Mesothelial cell of epicardium (in vitro differentiated cells): ENCODE measurements at places on chromosomes 6 and 20. TPM values are rescaled to one million over a fixed set of nuclear protein-coding genes. Genes with fewer than 3 reads are reported as not detected.

DNA sequence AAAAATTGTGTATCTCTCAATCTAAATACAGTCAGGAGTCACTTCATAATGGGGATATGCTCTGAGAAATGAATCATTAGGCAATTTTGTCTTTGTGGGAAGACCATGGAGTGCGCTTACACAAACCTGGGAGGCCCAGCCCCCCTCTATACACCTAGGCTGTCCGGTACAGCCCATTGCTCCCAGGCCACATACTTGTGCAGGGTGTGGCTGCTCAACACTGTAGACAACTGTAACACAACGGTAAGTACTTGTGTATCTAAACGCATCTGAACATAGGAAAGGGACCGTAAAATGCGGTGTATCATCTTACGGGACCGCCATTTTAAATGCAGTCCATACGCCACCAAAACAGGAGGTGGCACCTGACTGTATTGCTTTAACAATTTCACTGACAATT, 58.0 kb upstream of the FRMD1 start:
- no peak overlapping the region for H3K27ac ChIP-seq
- H3K4me3 ChIP-seq: no peak overlapping the region
- no peaks in the 10 kb centered on the region for H3K36me3 ChIP-seq
- H3K27me3 ChIP-seq: peaks cover 17% of the 10 kb centered on the region

CDH4 gene
- 1.1 to 1.7 TPM (median 1.6 TPM) in 3 replicates for total RNA-seq

- H3K27me3 ChIP-seq: no peaks in the 10 kb centered on the region
- no peak overlapping the region for H3K27ac ChIP-seq
- peaks cover 3% of the 10 kb centered on the region for H3K36me3 ChIP-seq
- DNase-seq: no peak
Observed at GRCh38 chr6:139030228-139030963, 1.9 kb downstream of the ABRACL start.

GRCh38 chr6:56400273-56400672, 152.9 kb upstream of the COL21A1 start:
- H3K4me1 ChIP-seq: peaks cover 14% of the 10 kb centered on the region
- H3K27me3 ChIP-seq: no peaks in the 10 kb centered on the region
- no peak overlapping the region for H3K27ac ChIP-seq
- no peak overlapping the region for H3K4me3 ChIP-seq
- no peak for DNase-seq

DNA sequence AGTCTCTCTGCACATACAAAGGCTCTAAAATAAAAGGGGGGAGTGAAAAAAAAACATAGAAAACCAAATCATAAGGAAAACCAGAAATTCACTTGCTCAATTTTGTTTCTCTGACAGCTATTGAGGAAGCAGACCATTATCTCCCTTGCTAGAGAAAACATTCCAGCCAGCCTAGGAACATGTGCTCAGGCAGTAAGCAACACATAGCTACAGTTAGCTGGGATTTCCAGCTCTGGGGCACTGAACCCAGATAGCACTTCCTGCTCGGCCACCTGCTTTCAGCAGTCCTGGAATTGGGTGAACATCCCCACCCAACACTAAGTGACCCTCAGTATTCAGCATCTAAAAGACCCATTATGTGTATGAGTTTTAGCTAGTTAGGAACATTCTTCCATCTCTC, 61.3 kb downstream of the TNFRSF21 start:
- no peaks in the 10 kb centered on the region for H3K27me3 ChIP-seq
- H3K36me3 ChIP-seq: peaks cover 4% of the 10 kb centered on the region
- no peak overlapping the region for H3K27ac ChIP-seq
- no peak for DNase-seq
- no peak overlapping the region for H3K4me3 ChIP-seq

FAM209B gene
- total RNA-seq: 0.36 to 0.60 TPM in 2 of 3 replicates, not detected in the other
